Tracheal epithelial cell (primary cell): ENCODE measurements at places on chromosomes 3 and 15. TPM values are rescaled to one million over a fixed set of nuclear protein-coding genes. Genes with fewer than 3 reads are reported as not detected.

The RBP2 gene
- not detected in 2 replicates for total RNA-seq

The GUCA1C gene
- total RNA-seq: not detected in 2 replicates

The ZNF660 gene
- 1.4 TPM in 1 of 2 replicates, not detected in the other for total RNA-seq

The IL20RB gene
- total RNA-seq: 86.8 and 233 TPM in 2 replicates

The GCSAM gene
- total RNA-seq: 0.48 and 0.85 TPM in 2 replicates

The FOXL2NB gene
- 0.96 TPM in 1 of 2 replicates, not detected in the other for total RNA-seq

The SPESP1 gene
- total RNA-seq: 5.3 and 16.0 TPM in 2 replicates

The SMAD6 gene
- total RNA-seq: 0.64 and 0.96 TPM in 2 replicates

The THPO gene
- not detected in 2 replicates for total RNA-seq

The IQCF5 gene
- total RNA-seq: not detected in 2 replicates

The NR1D2 gene
- 12.3 and 39.0 TPM in 2 replicates for total RNA-seq

The ST6GAL1 gene
- total RNA-seq: 8.7 and 18.5 TPM in 2 replicates

The DLL4 gene
- total RNA-seq: under 0.01 TPM in 1 of 2 replicates, not detected in the other

The ITPKA gene
- total RNA-seq: 1.5 and 1.9 TPM in 2 replicates

The TRPM1 gene
- total RNA-seq: under 0.01 TPM in 1 of 2 replicates, not detected in the other

The MOBP gene
- not detected in 2 replicates for total RNA-seq

The AADACL2 gene
- not detected in 2 replicates for total RNA-seq

The CSPG4 gene
- 2.1 and 22.7 TPM in 2 replicates for total RNA-seq

The DGKG gene
- 0.48 TPM in 1 of 2 replicates, not detected in the other for total RNA-seq

The ANKRD63 gene
- not detected in 2 replicates for total RNA-seq

The MRPL47 gene
- total RNA-seq: 32.2 and 34.2 TPM in 2 replicates

The TF gene
- under 0.01 TPM in 2 replicates for total RNA-seq
